ENCODE measurements at places on chromosomes 2 and 18. TPM values are rescaled to one million over a fixed set of nuclear protein-coding genes. Genes with fewer than 3 reads are reported as not detected.

Gene CLHC1
- 12.8 TPM for total RNA-seq

Gene IL1RN
- 0.16 TPM for total RNA-seq

Gene SDC1
- total RNA-seq: 8.0 TPM

Gene SCN9A
- 12.1 TPM for total RNA-seq

Gene ALKAL2
- not detected for total RNA-seq

Gene RAB6D
- under 0.01 TPM for total RNA-seq

Gene BMP10
- total RNA-seq: not detected

Gene C2orf80
- not detected for total RNA-seq

Gene HTR2B
- total RNA-seq: 13.4 TPM

Gene TGFA
- total RNA-seq: not detected

Gene PLCD4
- 7.6 TPM for total RNA-seq

Gene CCBE1
- total RNA-seq: 24.9 TPM

Gene TSPYL6
- not detected for total RNA-seq

Gene KCNG3
- not detected for total RNA-seq

Gene CBLN2
- total RNA-seq: not detected

Gene GALNT3
- total RNA-seq: 0.16 TPM

Gene DNAJC5G
- not detected for total RNA-seq

Gene RAMP1
- total RNA-seq: 2.7 TPM

Gene ABCB11
- under 0.01 TPM for total RNA-seq

Gene LYPD1
- total RNA-seq: 0.26 TPM

Gene LRRC30
- not detected for total RNA-seq

Gene CHMP3
- 74.7 TPM for total RNA-seq

Gene DQX1
- 0.16 TPM for total RNA-seq

Gene MYCN
- total RNA-seq: not detected

Gene DHRS9
- total RNA-seq: 1.3 TPM

Gene FEV
- total RNA-seq: not detected

Gene WNT6
- total RNA-seq: not detected

Gene IGFBP5
- total RNA-seq: 213 TPM

Gene ADCYAP1
- not detected for total RNA-seq

Gene ATOH8
- 29.5 TPM for total RNA-seq
